Naive thymus-derived CD8-positive, alpha-beta T cell (primary cell): ENCODE measurements at places on chromosomes 16 and 17.

- H3K27ac ChIP-seq, result no peak overlapping the region
- H3K36me3 ChIP-seq, result peaks cover 21% of the 10 kb centered on the region
- DNase-seq, result no peak
- no peaks in the 10 kb centered on the region for H3K27me3 ChIP-seq
These were observed 36.1 kb upstream of the ZCCHC14 start for GRCh38 chr16:87528690-87529579.

GRCh38 chr16:8764525-8765250 is 32.8 kb downstream of the TMEM186 start:
- DNase-seq, result no peak
- no peak overlapping the region for H3K27ac ChIP-seq
- H3K27me3 ChIP-seq, result no peaks in the 10 kb centered on the region

GRCh38 chr17:35214631-35215273 is 20.6 kb upstream of the SLC35G3 start:
- peaks cover 2% of the 10 kb centered on the region for H3K36me3 ChIP-seq
- H3K4me3 ChIP-seq, result peak overlapping the region; percentile 88
- H3K4me1 ChIP-seq, result peaks cover 89% of the 10 kb centered on the region

- H3K4me3 ChIP-seq, result no peak overlapping the region
- no peaks in the 10 kb centered on the region for H3K4me1 ChIP-seq
- no peaks in the 10 kb centered on the region for H3K27me3 ChIP-seq
- no peak for DNase-seq
These were observed 2180.1 kb downstream of the TP53TG3F start for GRCh38 chr16:35639233-35640205.

DNA sequence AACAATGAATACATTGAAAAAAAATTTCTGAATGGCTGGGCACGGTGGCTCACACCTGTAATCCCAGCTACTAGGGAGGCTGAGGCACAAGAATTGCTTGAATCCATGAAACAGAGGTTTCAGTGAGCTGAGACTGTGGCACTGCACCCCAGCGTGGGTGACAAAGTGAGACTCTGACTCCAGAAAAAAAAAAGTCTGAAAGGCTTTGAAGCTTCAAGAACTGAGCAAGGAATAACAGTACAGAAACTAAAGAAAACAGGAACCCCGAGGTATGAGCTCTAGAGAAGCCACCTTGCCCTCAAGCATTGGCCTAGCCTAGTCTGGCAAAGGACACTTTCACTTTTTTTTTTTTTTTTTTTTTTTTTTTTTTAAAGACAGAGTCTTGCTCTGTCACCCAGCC is 45.0 kb downstream of the TEX2 start:
- peaks cover 53% of the 10 kb centered on the region for H3K4me1 ChIP-seq
- H3K36me3 ChIP-seq, result peaks cover 11% of the 10 kb centered on the region
- no peak for DNase-seq
- H3K27me3 ChIP-seq, result no peaks in the 10 kb centered on the region

DNA sequence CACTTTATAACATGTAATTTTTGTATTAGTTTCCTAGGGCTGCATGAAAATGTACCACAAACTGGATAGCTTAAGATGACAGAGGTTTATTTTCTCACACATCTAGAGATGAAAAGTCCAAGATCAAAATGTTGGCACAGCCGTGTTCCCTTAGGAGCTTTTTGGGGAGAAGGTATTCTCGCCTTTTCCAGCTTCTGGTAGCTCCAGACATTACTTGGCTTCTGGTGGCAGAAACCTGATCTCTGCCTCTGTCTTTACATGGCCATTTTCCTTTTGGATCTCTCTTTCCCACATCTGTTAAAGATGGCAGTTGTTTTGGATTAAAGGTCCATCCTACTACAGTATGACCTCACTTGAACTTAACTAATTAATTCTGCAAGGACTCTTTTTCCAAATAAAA is 885.7 kb upstream of the CDH8 start:
- H3K4me1 ChIP-seq, result no peaks in the 10 kb centered on the region
- no peak overlapping the region for H3K27ac ChIP-seq
- H3K36me3 ChIP-seq, result no peaks in the 10 kb centered on the region
- H3K4me3 ChIP-seq, result no peak overlapping the region

GRCh38 chr16:15822957-15823356 is 33.9 kb downstream of the MYH11 start:
- no peaks in the 10 kb centered on the region for H3K27me3 ChIP-seq
- H3K36me3 ChIP-seq, result no peaks in the 10 kb centered on the region
- no peak for DNase-seq

DNA sequence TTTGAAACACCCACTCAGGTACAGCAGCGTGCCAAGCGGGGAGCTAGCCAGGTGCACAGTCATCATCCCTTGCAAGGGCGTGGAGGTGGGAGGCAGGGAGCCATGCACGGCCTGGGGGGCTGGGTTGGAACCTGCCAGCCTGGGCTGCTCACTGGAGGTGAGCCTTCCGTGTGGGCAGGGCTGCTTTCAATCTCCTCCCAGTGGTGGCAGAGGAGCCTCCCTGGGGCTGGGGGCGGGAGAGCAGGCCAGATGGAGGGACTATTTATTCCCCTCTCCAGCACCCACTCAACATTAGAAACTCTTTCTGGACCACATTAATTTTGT is 90.3 kb downstream of the KATNIP start:
- no peaks in the 10 kb centered on the region for H3K27me3 ChIP-seq
- no peak overlapping the region for H3K27ac ChIP-seq
- no peaks in the 10 kb centered on the region for H3K4me1 ChIP-seq
- H3K36me3 ChIP-seq, result peaks cover 13% of the 10 kb centered on the region
- DNase-seq, result no peak

GRCh38 chr16:50316848-50317630 is 50.7 kb downstream of the ADCY7 start:
- no peaks in the 10 kb centered on the region for H3K27me3 ChIP-seq
- no peak overlapping the region for H3K4me3 ChIP-seq
- DNase-seq, result no peak
- no peak overlapping the region for H3K27ac ChIP-seq

- H3K36me3 ChIP-seq, result peaks cover 9% of the 10 kb centered on the region
- no peaks in the 10 kb centered on the region for H3K27me3 ChIP-seq
These were observed 208.3 kb upstream of the PMFBP1 start for GRCh38 chr16:72380283-72380682.

GRCh38 chr17:31408586-31408985 is 17.1 kb downstream of the RAB11FIP4 start:
- no peak for DNase-seq
- no peaks in the 10 kb centered on the region for H3K4me1 ChIP-seq
- H3K4me3 ChIP-seq, result no peak overlapping the region
- no peak overlapping the region for H3K27ac ChIP-seq
- H3K36me3 ChIP-seq, result no peaks in the 10 kb centered on the region
- no peaks in the 10 kb centered on the region for H3K27me3 ChIP-seq
